ENCODE measurements at places on chromosomes 7 and 10.

GRCh38 chr7:148466120-148466519, 124.4 kb upstream of the C7orf33 start:
- no peak for DNase-seq

GRCh38 chr7:94378356-94378755, 16.3 kb upstream of the COL1A2 start:
- DNase-seq: no peak

- DNase-seq: no peak
Measured at GRCh38 chr10:84306751-84307384, 21.5 kb upstream of the CCSER2 start.

GRCh38 chr7:129090300-129090907, 35.5 kb upstream of the TNPO3 start:
- no peak for DNase-seq

- no peak for DNase-seq
Measured at GRCh38 chr7:40211276-40212003, 76.6 kb downstream of the SUGCT start.

GRCh38 chr10:125415006-125415633, 254.8 kb upstream of the CTBP2 start:
- DNase-seq: no peak

- no peak for DNase-seq
Measured at GRCh38 chr10:42482411-42482810, 156.0 kb downstream of the ZNF33B start.

DNA sequence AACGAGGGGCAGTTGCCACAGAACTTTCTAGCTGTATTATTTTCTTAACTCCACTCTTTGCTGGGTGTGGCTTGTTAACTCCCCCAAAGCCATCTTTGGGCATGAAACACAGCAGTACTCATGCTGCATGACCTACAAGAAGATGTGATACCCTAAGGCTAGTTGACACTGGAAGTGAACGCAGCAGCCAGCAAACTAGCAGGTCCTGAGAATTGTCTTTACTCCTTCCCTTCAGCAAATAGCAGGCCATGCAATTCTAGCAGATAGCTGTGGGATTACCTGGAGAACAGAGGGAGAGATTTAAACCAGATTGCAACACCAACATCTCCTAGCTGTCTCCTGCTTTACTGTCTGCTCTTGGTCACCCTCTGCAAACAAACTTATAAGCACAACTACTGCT, 688.0 kb upstream of the ZWINT start:
- DNase-seq: no peak

DNA sequence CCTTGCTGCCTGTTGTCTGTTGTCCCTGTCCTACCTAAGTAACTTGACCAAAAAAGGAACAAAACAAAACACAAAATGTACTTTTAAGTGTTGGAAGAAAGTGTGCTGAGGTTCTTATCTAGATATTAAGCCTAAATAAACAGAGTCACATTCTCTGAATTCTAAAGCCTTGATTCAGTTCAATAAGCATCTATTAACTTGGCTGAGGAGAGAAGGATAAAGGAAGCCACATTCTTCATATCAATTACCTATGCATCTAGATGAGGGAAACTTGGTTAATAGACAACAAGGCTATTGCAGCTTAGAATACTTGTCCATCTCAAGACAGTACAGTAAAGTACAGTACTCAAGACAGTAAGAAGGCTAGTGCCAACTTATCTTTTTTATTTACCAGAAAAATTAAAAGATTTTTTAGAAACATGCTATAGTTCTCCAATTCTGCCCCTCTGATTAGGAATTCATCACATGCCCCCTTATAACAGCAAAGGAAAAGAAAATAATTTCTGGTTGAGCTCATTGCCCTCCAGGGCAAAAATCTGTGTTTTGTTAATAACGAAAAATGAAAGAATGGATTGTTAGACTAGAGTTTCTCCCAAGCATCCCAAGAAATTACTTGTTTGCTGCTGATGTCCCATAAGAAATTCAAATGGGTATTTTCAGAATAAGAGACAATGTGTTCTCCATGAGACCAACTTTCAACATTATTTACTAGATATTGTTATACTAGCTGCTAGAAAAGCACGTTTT, 546.5 kb upstream of the SEMA3D start:
- DNase-seq: no peak

DNA sequence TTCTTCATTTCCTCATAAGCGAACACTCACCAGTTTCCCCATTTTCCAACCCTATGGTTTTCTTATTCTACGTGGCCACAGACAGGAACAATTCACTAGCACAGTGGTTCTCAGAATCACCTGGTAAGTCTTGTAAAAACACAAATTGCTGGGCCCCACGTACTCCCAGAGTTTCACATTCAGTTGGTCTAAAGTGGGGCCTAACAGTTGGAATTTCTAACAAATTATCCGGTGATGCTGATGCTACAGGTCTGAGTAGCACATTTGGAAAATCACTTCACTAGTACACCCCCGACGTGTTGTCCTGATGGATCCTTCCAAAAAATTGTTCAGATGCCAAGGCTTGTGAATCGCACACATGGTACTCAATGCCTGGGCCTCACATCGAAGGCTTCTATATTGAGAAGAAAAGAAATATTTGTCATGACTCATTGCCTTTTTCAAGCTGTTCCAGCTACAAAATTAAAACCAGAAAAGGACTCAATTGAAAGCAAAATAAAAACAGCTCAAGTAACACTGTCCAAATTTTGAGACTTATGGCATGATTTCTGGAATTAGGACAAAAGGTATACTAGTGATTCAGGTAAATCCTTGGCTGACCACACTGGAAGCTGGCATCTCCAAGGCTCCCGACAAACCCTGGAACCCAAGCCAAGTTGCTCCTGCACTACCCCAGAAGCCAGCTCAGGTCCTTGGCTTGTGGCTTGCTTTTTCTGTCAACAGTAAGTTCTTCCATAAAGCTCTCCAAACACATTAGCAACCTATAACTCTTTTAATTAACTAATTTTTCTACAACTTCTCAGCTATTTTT, 12.9 kb upstream of the VIM start:
- DNase-seq: peak; percentile 72

- no peak for DNase-seq
Measured at GRCh38 chr7:111855842-111856227, 293.5 kb upstream of the IMMP2L start.

DNA sequence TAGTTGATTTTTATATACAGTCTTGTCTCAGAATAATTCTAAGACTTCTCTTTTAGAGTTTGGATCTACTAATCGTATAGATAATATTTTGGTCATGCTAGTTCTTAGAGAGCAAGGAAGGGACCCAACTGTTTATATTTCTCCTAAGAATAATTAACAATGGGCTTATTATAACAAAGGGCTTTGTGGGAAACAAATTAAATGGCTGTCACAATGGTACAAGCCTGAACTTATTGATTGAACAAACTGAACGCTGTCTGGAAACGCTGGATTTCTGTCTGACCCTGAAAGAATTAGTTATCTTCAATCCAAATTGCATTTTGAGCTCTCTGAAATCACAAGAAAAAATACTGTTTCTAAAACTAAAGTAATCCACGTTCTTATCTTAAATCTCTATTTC, 56.8 kb downstream of the CSTF2T start:
- no peak for DNase-seq

GRCh38 chr10:3295582-3296151, 123.1 kb upstream of the PITRM1 start:
- no peak for DNase-seq

GRCh38 chr7:89247207-89247606, 451.7 kb upstream of the TEX47 start:
- no peak for DNase-seq

DNA sequence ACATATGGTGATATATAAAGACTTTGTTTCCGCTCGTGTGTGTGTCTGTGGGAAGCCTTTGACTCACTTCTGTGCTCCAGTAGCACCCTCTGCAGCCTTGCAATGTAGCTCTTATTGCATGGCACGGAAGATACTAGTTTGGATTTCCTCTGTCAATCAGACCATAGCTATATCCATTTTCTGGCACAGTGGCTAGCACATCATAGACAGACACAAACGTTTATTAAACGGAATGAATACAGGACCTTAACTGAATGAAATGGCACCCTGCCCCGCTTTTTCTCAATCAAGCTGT, 124.0 kb upstream of the PTPN20 start:
- no peak for DNase-seq

- DNase-seq: no peak
Measured at GRCh38 chr7:130957137-130957513, 223.1 kb upstream of the KLF14 start.

- no peak for DNase-seq
Measured at GRCh38 chr7:46830-47140, 145.6 kb upstream of the FAM20C start.

DNA sequence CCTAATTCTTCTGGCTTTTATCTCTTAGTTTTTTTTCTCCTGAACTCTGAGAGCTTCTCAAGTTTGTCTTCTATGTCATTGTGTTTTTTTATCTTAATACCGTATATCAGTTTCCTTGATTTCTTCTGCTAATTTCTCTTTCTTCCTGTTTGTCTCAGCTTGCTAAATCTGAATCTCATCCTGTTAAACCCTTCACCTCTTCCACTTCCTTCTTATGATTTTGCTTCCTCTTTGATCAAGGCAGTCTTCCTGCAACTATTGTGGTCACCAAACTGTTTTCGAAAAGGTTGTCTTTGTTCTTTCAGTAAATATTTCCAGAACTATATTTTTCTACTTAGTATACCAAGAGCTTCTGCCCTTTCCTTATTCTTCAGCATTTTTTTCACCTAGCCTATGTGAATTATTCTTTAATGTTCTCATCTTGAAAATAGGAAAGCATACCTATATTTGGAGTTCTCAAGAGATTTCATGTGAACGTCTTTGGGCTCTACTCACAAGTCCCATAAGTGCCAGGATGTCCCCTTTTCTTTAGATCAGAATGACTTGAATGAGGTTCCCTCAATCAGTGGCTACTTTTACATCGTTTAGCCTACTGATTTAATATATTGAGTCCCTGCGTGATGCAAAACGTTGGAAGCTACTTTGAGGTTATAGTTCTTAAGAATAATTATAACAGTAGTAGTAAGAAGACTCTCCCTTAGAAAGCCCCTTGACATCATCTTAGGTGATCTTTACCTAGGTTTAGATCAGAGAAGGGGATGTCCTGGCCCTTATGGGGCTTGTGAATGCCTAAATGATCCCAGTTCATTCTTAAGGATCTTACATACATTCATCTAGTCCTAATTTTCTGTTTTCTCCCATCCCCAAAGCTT, 415.4 kb upstream of the AUTS2 start:
- DNase-seq: no peak

DNA sequence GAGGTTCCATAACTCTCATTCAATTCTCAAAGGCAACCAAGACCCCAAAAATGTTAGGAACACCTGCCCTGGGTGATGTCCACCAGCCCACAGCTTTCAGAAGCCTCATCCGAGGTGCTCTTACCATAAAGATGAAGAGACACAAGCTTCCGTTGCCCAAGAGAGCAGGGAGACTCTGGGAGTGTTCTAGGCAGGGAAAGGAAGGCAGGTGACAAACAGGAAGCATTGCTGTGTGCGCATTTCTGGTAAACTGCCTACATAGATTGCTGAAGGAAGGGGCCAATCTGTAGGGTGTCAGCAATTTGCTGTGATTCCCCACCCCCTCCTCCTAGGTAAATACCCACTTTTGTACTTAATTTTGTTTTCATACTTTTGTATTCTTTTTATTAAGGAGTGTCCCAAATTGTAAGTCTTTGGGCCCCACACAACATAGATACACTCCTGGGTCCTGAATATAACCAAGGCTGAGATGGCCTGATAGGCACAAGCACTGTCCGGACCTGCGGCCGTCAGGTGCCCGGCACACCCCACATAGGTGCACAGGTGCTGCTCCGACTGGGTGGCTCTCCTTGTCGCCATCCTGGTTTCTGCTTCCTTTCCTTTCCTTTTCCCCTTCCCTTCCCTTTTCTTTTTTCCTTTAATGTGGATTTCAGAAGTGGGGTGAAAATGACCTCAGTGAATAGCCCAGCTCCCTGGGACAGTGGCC, 51.4 kb upstream of the SMNDC1 start:
- DNase-seq: no peak

GRCh38 chr10:86798025-86798424, 41.6 kb downstream of the BMPR1A start:
- no peak for DNase-seq

- DNase-seq: no peak
Measured at GRCh38 chr7:153193144-153193595, 433.6 kb downstream of the ACTR3B start.

DNA sequence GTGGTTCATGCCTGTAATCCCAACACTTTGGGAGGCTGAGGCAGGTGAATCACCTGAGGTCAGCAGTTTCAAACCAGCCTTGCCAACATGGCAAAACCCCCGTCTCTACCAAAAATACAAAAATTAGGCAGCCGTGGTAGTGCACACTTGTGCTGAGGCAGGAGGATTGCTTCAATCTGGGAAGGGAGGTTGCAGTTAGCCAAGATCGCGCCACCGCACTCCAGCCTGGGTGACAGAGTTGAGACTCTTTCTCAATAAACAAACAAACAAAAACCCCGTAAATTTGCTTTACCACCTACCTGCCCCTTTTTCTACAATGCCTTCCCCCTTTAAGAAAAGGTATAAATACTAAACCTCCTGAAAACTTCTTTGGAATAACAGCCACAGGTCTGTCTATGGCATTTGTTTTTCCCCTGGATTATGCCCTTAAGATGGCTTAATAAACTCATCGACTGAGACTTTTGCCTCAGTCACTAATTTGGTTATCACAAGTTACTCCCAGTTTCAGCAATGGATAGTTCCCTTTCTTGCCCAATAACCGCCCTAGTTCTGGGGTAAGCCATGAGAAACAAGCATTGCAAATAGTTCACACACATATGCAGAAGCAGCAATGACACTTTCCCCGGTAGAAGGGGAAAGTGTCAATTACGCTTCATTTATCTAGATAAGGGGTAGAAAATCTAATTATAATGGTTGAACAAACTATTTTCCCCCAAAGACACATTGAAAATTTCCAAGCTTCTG, 52.8 kb upstream of the SVIL start:
- DNase-seq: no peak

GRCh38 chr10:75910032-75910431, 478.6 kb downstream of the LRMDA start:
- DNase-seq: no peak

DNA sequence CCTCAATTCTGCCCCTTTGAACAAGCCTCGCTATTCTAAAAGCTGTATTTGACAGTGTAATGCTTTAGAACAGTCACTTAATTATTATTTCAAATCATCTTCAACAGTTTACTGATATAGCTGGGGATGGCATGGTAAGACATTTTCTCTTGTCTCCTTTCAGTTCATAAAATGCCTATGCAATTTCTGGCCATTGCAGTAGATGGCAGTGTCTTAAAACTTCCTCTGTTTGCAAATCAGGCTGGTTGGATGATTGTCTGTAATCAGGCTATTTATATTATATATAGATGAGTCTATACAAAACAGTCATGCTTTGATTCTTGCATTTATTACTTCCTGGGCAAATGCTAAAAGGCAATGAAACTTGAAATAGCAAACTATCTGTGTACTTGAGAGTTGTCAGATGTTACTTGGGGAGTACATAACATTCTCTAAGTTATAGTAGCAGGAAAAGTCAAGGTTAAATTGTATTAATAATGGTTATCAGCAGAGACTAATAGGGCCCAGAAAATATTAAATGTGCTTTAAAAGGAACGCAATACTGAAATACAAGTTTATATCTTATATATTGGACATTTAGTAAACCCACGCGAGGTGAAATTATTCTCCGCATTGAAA, 55.5 kb upstream of the LHFPL3 start:
- DNase-seq: no peak

All from SW 1271 (cell line).